ENCODE measurements at places on chromosomes 3 and 15.
A peak's percentile ranks its signal among the peaks of the same experiment; 100 is the strongest.

GRCh38 chr3:33826206-33826605, 27.8 kb downstream of the PDCD6IP start:
- no peak for DNase-seq

DNA sequence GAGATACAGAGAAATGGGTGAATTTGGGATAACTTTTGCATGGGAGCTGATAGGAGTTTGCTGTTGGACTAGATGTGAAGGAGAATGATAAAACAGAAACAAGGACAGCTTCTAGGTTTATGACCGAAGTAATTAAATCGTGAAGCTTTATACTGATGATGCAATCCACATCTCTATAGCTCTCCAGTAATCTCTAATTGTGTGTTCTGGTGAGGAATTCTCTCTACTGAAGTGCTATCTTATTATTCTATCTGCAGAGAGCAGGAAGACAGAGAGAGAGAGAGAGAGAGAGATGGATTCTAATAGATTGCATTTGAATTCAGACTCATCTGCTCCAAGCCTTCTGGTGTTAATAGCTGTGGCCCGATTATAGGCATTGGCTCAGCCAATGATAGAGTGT, 113.5 kb upstream of the FRMD4B start:
- no peak for DNase-seq

DNA sequence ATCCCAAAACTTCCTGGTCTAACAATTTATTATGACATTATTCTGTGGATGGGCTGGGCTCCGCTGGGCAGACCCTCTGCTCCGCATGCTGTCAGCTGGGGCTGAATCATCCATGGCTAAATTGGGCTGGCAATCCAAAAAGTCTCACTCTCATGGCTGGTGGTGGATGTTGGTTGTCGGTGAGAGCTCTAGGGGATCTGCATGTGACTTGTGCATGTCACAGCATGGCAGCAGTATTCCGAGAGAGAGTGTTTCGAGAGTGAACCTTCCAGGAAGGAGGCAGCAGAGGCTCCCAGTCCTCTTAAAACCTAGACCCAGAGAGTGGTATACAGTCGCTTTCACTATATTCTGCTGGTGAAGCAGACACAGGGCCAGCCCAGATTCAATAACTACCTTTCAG, 9.9 kb downstream of the RARB start:
- no peak for DNase-seq

GRCh38 chr15:88627463-88627862, 6.3 kb downstream of the AEN start:
- DNase-seq = peak; percentile 1

DNA sequence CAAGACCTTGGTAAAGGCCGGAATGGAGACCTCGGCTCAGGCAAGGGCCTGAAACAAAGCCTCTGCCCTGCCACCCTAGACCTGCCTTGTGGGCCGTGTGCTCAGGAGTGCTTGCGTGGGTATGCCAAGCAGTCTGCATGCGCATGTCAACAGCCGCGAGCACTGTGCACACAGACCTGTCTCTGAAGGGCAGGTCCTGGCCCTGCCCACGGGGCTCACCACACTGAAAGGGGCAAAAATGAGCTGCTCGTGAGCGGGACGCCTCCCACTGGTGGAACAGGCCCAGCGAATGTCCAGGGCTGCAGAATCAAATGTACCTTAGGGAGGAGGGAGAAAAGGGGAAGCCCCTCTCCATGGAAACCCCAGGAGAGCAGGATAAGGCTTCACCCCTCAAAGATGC, 44.3 kb upstream of the FGD5 start:
- DNase-seq = no peak

All from tibial artery (tissue), 4 donors.